ENCODE measurements at places on chromosomes 6 and 20.
A peak's percentile ranks its signal among the peaks of the same experiment; 100 is the strongest.

- no peak for DNase-seq
Observed at GRCh38 chr20:61684583-61685235, 381.0 kb downstream of the TAF4 start.

DNA sequence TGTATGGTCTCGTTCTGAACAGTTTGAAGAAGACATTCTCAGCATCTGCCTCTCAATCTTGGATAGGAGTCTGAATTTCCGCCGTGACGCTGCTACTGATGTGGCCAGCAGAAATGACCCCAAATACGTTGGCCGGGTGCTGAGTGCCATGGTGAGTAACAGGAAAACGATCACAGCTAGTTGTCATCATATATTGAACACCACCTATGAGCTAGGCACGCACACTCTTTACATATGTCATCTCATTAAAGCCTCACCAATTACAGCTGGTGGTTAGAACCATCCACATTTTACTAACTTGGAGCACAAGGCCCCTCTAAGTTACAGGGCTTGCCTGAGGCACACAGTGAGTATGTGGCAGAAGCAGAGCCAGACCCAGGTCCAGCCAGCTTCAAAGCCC is 17.1 kb downstream of the TGM3 start:
- DNase-seq: no peak

GRCh38 chr6:72950114-72950860 is 275.0 kb downstream of the KHDC1L start:
- DNase-seq: no peak

DNA sequence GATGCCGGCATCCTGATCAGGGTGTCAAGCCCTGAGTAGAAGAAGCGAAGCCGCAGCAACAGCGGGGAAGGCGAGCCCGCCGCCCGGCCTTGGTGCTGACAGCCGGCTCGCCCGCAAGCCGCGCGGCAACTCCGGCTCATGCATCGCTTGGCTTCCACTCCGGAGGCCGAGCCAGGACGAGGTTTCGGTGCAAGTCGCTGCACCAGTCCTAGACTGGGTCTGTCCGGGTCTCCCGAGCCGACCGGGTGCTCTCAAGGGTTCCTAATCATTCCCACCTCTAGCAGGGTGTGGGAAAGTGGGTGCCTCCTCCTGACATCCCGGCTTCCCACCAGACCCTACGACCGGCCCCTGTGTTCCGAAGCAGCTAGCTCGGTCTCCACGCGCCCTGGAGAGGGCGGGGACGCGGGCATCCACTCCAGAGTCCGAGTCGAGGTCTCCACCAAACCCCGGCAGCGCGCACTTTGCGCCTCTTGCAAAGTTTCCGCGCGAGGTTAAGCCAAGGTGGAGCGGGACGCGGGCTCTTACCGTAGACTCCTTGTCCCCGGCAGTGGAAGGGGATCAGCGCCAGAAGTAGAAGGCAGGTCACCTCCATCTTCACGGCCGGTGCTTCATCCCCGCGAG is 1.4 kb downstream of the MDGA1 start:
- peak; percentile 66 for DNase-seq

- DNase-seq: no peak
Observed at GRCh38 chr6:141261016-141261671, 871.6 kb upstream of the GJE1 start.

DNA sequence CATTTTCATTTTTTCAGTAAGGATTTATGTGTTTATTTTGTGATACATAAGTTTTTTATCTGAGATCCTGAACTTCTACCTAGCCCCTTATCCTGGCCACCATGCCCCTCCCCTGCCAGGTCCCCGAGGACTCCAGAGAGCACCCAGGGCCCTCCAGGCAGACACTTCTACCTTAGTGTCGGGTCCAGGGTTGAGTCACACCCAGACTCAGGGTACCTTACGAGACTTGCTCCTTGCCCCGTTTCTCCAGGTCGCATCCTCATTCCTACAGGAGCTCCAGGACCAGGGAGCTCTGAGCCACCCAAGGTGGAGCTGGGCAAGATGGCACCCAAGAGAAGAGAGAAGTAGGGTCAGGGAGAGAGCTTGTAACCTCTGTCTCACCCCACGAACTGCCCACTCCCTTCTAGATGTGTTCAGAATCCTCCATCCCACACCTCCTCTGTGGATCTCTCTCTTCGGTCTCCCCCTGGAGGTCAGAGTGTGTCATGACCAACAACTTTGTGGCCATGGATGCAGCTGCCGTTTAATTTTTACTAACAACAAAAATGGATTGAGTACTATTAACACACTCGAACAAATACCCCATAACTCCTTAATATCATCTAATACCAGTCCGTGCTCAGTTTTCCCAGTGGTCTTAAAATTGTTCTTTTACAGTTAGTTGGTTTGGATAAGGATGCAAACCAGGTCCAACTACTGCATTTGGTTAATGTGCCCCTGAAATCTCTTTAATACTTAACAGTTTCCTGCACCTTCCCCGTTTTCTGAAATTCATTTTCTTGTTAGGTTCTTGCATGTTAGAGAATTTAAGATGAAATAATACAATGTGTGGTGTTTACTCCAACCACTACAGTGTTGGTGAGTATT is 130.6 kb upstream of the INSM1 start:
- DNase-seq: peak; percentile 71

DNA sequence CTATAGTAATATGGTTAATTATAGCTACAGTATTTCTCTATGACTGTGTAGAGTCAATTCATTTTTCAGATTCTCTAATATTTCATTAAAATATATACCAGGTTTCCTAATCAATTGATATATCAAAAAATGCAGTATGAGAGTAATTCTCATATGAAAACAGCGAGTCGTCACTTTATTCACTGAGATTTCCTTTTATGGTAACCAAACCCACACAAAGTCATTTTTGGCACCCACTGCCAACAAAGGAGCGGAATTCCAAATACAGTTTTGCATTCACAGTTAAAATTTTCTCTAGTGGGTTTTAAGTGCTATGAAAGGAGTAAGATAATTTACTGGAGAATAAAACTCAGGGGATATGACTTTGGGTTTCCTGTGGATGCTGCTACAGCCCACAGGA is 163.8 kb downstream of the HIVEP2 start:
- DNase-seq: no peak

- DNase-seq: no peak
Observed at GRCh38 chr20:47719625-47720024, 65.7 kb downstream of the SULF2 start.

DNA sequence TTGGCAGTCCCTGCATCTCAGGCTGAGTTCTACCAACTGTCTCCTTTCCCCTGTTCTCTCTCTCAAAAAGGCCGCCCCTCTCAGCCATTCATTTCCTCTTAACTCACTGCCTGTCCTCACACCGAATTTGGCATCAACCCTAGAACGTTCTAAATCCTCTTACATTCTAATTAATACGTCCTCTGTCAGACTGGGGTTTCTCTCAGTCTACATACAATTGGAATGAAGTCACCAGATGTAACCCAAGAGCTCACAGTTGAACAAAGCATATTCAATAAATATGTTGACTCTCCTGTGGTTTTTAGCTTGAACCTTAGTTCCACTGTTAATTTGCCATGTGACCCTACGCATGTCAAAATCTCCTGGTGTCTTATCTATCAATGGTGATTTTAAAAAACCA is 269.6 kb downstream of the CLIC5 start:
- no peak for DNase-seq

- no peak for DNase-seq
Observed at GRCh38 chr6:2714111-2714895, 36.4 kb downstream of the MYLK4 start.

- DNase-seq: no peak
Observed at GRCh38 chr20:24503352-24503931, 34.0 kb downstream of the SYNDIG1 start.

- peak; percentile 8 for DNase-seq
Observed at GRCh38 chr6:144285548-144285797, 338 bp downstream of the UTRN start.

- no peak for DNase-seq
Observed at GRCh38 chr6:125315548-125315947, 13.8 kb upstream of the HDDC2 start.

DNA sequence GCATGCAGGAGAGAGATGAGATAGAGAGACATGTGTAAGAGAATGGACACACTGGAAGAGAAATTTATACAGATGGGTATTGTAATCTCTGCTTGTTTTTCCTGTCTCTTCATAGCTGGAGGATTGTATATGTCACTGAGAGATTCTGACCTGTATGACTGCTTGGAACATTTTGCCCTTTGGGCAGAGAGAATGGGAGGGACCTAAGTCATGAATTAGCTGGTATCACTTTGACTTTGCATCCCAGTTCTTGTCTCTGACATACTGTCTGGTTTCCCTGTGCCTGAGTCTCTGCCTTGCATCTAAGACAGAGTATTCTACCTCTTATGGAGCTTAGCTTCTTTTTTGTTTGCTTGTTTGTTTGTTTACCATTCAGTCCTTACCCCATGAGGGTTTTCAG is 37.0 kb upstream of the ASCC3 start:
- DNase-seq: no peak

DNA sequence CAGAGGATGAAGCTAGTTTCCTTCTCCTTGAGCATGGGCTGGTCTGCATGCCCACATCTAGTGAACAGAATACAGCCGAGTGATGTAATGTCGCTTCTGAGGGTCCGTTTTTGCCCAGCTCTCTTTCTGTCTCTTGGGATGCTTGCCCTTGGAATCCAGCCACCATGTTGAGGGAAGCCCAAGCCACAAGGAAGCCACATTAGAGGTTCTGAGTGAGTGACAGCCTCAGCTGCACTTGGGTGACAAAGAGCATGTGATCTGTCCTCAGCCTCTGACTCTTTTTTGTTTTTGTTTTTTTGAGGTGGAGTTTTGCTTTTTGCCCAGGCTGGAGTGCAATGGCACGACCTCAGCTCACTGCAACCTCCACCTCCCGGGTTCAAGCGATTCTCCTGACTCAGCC is 100.6 kb upstream of the SALL4 start:
- no peak for DNase-seq

GRCh38 chr6:107459283-107460082 is at the start of gene PDSS2:
Gene PDSS2, minus strand, starts transcription at chr6:107459564. Its CDS starts 279 bp downstream, at chr6:107459285.
- peak; percentile 96 for DNase-seq

GRCh38 chr6:136599329-136600011 is 49.2 kb upstream of the MAP7 start:
- DNase-seq: no peak

- DNase-seq: no peak
Observed at GRCh38 chr6:164015088-164015484, 600.6 kb downstream of the QKI start.

DNA sequence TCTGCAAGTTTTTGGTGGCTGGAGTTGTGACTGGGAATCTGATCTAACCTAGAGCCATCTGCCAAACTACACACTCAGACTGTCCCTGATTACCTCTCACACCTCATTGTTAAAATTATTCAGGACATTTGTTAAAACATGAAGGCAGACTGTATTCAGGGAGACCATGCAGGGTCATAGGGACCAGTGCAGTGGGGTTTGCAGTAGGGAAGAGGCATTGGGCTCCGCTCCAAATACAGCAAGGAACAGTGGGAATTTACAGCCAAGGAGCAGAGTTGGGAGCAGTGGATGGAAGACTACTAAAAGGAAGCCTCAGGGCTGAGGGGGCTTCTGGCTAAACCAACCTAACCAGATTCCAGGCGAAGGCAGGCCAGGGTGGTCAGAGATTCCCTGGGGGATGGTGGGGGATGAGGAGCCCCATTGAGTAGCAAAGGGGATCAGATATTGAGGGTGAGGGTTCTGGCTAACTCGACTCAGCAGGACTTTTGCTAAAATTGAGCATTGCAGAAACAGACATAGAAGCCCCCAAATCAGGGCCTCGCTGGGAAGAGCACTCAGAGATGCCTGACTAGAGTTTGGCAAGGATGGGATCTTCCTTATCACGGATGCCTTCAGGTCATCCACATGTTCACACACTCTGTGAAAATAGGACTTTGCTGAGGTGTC is 172.0 kb downstream of the ZDHHC14 start:
- no peak for DNase-seq

- no peak for DNase-seq
Observed at GRCh38 chr6:145069966-145070365, 665.4 kb downstream of the EPM2A start.

DNA sequence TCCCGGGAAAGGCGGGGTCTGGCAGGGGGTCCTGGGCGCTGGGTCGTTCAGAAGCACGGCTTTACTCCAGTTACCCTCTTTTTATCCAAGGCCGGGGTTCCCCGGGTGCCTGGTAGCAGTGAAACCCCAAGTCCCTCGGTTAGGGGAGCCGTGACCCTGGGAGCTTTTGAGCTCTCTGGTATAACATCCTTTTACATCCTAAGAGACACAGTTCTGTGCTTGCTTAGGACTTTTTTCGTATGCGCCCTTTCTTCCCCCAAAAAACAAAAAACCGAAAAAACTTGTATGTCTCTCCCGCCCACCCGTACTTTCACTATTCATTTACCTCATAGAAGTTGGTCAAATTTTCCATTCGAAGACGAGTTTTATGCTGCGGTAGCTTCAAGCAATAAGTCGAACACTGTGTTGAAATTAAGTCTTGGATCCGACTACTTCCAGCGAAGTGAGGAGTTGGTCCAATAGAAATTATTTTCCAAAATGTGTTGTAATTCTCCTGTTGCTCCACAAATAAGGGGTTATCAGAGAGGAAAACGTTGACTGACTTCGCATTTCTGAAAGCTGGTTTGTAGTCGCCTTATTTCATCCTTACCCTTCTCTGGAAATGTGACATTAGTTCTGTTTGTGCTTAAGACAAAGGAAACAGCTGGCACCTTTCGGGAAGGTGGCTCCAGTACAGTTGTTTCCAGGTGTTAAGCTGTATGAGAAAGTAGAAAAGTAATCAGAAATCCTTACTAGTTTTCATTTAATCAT is 816 bp upstream of the MAN1A1 start:
- peak; percentile 15 for DNase-seq

DNA sequence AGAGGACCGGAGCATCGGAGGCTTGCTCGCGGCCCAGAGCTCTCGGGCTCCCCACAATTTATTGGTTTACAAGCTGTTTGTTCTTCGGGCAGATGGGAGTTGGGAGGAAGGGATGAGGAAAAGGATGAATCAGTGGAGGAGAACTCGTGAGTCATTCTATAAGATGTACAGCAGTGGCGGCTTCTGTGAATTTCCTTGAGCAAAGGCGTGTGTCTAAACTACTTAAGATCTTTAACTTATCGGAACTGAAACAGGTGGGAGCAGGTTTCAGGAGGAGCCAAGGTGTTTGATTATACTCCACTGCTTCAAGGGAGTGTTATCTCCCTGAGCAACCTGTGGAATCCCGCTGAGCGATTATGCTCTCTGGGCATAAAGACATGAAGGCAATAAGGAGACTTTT is 50.5 kb upstream of the IBTK start:
- DNase-seq: no peak

DNA sequence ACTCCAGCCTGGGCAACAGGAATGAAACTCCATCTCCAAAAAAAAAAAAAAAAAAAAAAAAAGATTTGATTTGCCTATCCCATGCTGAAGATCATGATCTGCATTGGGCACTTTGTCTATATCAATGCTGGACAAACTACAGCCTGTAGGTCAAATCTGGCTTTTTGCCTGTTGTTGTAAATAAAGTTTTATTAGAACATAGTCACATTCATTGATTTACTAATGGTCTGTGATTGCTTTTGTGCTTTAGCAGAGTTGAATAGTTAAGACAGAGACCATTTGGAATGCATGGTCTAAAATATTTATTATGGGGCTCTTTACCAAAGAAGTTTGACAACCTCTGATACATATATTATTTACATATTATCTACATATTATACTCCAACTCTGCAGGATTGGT is 14.0 kb downstream of the PBOV1 start:
- no peak for DNase-seq

GRCh38 chr20:3563133-3563532 is 92.3 kb downstream of the ATRN start:
- DNase-seq: no peak

- DNase-seq: no peak
Observed at GRCh38 chr6:4280707-4281106, 145.3 kb upstream of the ECI2 start.

- DNase-seq: no peak
Observed at GRCh38 chr6:106773522-106773921, 144.1 kb downstream of the QRSL1 start.

- DNase-seq: peak; percentile 32
Observed at GRCh38 chr6:21033575-21034026, 499.3 kb downstream of the CDKAL1 start.
